ENCODE measurements at places on chromosomes 7 and 10.

- peak; percentile 71 for DNase-seq
Measured at GRCh38 chr7:28180364-28181147, at the start of gene JAZF1. TSS of gene JAZF1 (minus strand) at chr7:28180795.

DNA sequence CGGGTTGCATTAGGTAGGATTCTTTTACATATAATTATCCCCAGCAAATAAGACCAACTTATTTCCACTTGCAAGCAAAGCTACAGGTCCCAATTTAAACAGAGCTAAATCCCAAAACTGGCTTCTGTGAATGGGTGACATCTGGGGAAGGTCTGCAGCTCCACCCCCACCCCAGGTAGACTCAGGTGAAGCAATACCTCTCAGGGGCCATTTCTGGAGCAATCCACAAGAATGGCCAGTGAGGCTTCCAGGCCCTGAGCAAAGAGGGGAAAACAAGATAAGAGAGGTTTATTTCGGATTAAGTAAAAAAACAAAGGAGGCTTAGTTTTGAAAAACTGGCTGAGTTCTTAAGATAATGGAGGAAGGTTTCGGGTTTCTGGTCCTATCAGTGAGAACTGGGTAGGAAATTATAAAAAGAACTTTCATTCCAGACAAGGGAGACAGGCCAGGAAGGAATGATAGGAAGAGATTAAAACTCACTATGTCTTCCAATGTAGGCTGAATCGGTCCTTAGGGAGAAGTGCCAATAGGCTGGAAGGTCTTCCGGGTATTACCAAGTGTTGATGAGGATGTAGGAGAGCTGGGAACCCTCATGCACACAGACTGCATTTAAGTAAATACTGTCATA lies 25.4 kb downstream of the SH3PXD2A start:
- no peak for DNase-seq

GRCh38 chr7:80883154-80884025 lies 35.5 kb downstream of the SEMA3C start:
- no peak for DNase-seq

- DNase-seq: peak; percentile 85
Measured at GRCh38 chr10:95756041-95756761, at the start of gene ENTPD1. TSS of gene ENTPD1 (plus strand) at chr10:95756163. CDS start at chr10:95756240, 77 bp downstream.

GRCh38 chr10:23199768-23200511 lies 7.8 kb downstream of the PTF1A start:
- no peak for DNase-seq

GRCh38 chr10:30080161-30080560 lies 20.8 kb upstream of the JCAD start:
- DNase-seq: no peak

GRCh38 chr7:134855442-134855841 lies 76.0 kb downstream of the CALD1 start:
- DNase-seq: no peak

DNA sequence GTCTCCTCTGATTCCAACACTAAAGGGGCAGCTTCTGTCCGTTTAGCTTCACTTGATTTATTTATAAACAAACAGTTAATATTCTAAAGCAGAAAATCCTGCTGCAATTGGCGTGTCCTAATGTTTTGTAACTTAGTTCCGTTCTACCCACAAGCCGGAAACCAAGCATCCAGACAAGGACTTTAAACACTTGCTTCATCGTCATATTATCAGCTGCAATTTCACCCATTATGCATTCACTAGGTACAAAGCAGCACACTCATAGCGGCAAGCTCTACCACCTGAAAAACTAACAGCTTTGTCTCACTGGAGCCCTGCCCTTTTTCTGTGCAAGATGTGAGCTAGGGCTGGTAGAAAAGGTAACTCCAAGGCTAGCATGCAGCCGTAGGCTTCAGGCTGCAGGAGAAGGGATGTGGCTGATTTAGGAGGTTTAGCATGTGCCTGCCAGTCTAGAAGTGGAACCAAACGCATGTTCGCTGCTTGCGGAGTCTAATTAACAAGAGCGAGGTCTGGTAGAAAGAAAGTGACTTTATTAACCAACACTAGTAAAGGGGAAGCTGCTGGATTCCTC lies 43.7 kb upstream of the BPGM start:
- peak; percentile 78 for DNase-seq

- no peak for DNase-seq
Measured at GRCh38 chr7:26625286-26625685, 239.1 kb downstream of the SKAP2 start.

DNA sequence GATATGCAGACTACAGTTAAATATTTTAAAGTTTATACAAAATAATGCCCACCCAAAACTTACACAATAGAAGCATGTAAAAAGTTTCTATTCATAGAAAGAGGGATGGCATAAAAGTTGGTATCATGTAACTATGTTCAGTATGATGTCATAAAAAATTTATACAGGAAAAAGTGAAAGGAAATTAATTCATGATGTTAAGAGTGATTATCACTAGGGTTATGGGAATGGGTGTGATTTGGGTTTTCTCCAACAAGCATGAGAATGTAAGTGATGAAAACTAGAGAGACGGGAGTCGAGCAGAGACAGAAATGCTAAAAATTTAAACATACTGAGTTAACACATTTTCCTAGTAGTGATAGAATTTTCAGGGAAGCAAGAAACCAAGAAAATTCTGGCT lies 52.7 kb downstream of the GDI2 start:
- DNase-seq: no peak

DNA sequence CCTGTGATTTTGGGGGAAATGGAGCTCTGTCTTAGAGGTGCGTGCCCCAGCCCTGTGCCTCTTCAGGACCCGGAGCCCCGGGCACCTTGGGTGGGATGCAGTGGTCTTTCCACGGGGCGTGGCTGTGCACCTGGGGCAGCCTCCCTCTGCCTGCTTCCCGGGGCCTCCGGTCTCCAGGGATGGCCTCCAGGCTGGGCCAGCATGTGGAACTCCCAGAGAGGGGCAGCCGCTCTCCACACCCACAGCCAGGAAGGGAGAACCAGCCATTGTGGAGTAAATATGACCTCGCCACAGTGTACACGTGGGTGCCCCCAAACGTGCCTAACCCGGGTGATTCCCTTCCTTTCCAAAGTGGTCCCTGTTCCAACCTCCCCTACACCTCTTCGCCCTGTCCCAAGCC lies 52.6 kb downstream of the JAKMIP3 start:
- DNase-seq: no peak

- no peak for DNase-seq
Measured at GRCh38 chr10:63430091-63430998, 35.4 kb downstream of the JMJD1C start.

- DNase-seq: no peak
Measured at GRCh38 chr7:156162451-156162850, 350.2 kb upstream of the SHH start.

DNA sequence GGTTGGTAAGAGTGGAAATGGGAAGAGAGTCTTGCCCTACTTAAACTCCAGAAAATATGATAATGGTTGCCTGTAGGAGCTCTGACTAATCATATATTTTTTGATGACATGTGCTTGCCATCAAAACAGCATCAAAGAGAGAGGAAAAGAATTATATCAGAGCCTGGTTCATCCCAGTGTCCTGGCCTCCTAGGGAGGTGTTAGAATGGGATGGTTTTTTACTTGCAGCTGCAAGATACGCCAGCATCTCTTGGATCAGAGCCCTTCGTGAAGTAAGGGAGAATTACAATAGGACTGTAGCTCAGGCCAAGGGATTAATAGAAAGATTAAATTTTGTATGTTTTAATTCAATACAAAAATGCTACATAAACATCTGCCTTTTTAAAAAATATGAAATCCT lies 177.6 kb upstream of the HDAC9 start:
- DNase-seq: no peak

GRCh38 chr7:99829524-99830160 lies 1.8 kb downstream of the CYP3A43 start:
- no peak for DNase-seq

DNA sequence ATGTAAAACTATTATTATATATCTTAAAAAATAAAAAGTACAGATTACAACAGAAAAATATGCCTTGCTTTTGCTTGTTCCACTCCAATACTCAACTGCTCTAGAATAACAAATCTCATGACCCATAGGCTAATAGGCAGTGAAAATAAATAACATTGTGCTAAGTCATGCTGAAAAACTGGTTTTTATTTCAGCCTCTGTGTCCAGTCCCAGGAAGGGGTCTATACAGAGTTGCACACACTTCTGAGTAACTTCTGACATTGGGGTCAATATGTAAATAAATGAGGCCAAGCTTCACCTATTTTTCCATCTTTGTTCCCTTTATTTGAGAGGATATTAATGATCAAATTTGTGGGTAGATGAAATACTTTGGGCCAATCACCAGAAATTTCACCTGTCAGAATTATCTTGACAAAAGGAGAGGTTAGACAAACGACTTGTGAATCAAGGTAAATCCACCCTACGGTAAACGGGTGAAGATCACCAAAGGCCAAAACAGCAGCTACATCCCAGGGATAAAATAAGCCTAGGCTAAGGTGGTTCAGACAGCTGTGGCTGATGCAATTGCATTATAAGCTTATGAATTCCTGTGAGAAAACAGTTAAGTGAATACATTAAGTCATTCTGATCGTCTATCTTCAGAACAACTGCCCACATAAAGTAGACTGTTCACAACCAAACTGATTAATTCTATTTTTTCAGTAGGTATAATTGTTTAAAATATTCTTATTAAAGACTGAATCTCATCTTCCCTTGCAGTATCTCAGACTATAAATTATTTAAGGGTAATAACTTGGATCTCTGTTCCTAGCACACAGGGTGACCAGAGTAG lies 87.5 kb downstream of the UBE2H start:
- DNase-seq: no peak

- DNase-seq: no peak
Measured at GRCh38 chr10:62573929-62574328, 199.8 kb downstream of the ZNF365 start.

DNA sequence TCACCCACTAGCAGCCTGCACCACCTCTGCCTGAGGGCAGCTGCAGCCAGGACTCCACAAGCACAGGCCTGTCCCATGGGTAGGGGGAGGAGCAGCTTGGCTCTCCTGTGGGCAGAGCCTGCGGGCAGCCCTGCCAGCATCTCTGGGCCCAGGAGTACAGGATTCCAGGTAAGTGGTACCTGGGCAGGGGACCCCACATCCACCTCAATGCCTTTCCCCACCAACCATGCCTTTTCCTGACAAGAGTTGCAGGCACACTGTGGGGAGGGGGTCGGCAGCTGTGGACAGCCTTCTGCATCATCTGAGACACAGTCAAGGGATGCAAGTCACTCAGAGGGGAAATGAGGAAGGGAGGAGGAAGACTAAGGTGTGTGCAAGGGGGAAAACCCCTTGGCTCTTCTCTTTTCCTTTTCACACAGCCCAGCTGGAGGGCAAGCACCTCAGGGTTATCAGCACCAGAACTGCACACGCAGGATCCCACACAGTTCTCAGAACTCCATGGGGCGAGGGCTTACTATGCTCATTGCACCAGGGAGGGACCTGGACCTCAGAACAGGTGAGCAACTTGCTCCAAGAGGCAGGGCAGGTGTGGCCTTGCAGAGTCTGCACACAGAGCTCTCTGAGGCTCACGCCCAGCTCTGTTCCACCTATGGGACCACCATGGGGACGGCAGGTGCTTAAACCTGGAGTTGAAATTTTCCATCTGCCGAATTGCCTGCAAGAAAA lies 16.5 kb upstream of the ANTXRL start:
- DNase-seq: no peak

DNA sequence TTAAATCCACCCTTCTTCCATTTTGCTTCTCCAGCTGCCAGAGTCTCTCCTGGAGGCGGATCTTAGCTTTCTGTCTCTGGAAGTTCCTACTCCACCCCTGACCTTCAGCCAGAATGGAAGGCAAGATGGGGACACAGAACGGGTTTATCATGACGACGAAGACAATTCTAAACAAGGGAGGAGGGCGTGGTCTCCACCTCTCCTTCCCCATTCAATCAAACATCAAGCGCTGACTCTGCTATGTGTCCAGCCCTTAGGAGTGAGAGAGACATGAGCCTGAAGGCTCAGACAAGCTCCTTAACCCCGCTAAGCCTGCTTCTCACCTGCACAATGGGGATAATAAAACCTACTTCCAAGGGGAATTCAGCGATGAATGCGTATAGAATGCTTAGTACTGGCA lies 3.1 kb downstream of the CYP17A1 start:
- DNase-seq: no peak

DNA sequence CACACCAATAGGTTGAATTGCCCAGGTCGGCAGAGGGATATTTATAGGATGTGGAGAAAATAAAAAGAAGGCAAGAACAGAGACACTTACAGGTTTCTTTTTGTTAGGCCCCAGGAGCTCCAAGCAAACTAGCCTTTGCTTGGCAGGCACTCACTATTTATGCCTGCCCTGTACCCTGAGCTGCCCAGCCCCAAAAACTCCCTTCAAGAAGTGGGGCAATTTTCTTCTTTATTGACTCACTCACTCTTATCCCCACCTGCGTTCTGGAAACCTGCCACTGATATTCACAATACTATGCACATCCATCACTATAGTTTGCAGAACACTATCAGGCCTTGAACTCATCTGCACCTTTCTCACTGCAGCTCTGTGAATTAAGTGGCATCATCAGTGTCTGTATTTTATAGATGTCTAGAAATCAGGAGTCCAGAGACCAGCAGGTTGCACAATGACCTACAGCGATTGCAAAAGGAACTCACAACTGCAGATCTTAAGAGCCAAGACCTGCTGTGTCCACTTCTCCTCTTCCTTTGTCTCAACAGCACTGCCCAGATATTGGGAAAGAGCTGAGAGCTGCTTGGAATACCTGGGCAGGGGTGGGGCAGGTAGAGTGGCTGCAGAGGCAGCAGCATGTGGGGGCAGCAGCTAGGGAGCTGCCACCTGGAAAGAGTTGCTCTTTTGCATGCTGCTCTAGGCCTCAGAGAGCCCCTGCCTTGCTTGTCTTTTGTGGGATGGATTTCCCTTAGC lies at the start of gene SFTPD:
Gene SFTPD (minus strand): TSS at position 130 of the 747 bp plus-strand sequence. CDS start 2,446 bp downstream, outside the sequence.
- peak; percentile 6 for DNase-seq

- no peak for DNase-seq
Measured at GRCh38 chr7:94264756-94265155, 129.9 kb upstream of the COL1A2 start.

DNA sequence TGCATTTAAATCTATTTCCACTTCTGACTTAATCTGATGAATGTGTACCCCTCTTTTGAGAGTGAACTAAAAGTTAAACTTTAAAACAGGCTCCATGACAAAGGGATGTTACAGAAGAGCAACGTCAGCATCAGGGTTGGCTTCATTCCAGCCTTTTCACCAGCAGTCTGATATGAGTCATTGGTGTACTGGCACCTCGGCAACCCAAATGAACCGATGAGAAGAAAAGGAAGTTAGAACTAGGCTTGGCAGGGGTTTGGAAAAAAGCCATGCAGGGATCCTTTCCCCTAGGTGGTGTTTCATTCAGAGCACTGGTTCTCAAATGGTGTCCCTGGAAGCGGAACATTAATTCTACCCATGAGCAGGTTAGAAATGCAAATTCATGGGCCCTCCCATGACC lies 53.6 kb downstream of the SEC61G start:
- no peak for DNase-seq

DNA sequence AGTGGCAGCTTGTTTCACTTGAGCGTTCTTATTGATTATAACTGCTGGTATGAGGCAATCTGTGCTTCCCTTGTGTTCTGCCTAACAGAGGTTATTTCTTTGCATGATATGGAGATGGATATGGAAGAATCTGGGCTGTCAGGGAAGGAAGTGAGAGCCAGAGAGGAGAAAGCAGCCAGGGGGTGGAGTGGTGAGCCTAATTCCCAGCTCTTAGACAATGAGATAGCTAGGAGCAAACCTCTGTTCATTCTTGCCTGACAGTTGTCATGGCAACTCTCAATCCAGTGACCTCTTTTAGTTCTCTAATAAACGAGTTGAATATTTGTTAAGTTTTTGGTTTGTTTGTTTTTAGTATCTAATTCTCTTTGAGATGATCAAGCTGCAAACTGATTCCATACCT lies 214.3 kb downstream of the NRG3 start:
- DNase-seq: no peak
